ENCODE measurements at places on chromosomes 4 and X.

DNA sequence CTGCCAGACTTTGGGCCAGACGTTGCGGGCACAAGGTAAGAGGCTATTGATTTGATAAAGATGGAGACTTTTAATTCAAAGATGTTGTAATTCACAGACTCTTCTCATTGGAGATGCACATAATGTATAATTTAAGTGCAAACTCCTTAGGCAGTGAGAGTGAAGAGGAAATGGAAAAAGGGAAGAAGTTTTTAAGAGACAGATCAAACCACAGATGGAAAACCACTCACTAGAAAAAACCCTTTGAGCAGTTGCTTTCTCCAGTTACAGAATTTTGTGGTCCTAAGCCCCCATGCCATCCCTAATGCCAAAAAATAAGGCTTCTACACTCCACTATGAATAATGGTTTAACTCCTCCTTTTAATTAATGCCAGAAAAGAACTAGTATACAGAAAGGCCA, 977.1 kb upstream of the PRKX start:
- DNase-seq: no peak

DNA sequence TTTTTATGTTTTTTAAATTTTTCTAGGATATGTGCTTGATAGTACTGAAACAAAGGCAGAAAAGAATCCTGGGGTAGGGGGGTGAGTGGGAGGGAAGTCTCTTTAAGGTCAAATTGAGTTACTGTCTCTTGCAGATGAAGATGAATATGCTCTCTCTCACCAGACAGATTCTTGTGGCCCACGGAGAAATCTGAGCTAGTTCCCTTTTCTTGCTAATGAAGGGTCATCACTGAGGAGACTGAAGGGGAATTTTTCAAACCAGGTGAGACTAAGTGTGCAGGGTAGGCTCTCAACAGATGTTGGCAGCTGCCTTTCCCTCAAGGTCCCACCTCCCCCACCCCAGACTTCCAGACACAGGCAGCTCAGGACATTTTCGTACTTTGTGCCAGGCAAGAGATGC, 21.5 kb downstream of the FAM9C start:
- DNase-seq: no peak

DNA sequence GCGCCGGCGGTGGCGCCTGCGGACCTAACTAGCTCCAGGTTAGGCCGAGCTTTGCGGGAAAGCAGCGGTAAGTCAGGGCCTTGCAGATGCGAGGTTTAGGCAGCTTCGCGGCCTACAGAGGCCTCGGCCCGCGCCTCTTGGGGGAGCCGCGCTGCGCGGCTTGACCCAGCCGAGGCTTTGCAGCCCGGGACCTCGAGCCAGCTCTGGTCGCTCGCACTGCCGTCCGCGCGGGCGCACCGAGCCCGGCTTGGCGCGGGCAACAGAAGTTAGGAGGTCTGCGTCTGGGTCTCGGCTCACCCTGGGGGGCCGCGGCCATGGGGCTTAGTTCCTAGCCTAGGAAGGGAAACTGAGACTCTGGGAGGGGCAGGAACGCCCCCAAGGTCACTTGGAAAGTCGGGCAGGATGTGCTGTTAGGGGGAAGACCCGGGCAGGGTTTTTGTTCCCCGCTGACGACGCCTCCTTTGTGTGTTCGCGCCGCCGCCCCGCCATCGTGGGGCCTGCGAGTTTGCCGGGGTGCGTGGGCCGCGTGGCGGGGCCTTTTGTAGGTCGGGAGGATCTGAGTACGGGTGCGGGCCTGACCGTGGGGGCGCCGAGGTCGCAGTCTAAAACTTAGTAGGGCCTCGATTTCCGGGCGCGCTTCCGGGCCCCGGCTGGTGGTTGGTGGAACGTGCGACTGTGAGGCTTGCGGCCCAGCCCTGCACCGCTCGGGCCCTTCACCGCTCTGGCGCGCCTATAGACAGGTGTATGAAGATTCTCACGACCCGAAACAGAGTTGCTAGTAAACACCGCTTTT, 482 bp downstream of the RNF4 start:
- DNase-seq: no peak

DNA sequence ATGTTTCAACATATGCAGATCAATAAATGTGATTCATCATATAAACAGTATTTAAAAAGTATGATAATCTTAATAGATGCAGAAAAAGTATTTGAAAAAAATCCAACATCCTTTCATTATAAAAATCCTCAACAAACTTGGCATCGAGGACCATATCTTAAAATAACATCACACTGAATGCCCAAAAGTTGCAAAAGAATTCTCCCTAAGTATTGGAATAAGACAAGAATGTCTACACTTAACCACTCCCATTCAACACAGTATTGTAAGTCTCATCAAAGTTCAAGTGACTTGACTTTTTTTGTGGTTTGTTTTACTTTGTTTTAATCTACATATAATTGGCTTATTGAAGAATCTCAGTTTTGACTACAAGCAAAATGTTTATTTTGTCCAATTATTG, 779.0 kb upstream of the SLIT2 start:
- DNase-seq: no peak

GRCh38 chr4:143700046-143700415, 444 bp downstream of the FREM3 start:
- no peak for DNase-seq

DNA sequence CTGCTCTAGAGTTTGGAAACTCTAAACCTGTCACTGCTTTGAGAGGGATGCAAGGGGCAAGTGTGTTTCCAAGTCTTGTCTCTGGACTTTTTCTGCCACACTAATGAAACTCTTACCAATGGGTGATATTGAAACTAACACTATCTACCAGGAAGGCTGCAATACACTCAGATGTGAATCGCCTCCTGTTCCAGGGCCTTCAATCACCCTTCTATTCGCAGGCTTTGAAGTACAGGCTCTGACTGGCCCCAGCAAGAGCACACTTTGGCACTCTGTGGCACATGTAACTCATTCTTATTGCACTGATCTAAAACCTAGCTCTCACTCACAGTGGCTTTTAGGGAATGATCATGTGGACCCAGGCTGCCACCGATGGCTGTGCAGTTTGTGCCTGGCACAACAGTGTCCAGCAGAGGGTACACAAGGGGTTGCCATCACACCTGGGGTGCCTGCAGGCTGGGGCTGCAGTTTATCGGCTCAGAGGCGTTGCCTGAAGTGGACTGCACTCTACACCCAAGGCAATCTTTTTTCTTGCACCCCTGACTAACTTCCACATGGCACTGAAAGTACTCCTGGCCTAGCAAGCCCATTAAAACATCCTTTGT, 210.8 kb downstream of the MGST2 start:
- no peak for DNase-seq

- DNase-seq: no peak
Observed at GRCh38 chr4:164956766-164957643, 20.5 kb downstream of the TRIM61 start.

- DNase-seq: no peak
Observed at GRCh38 chr4:143289370-143289769, 47.3 kb upstream of the GAB1 start.

GRCh38 chr4:151331276-151332042, 6.1 kb upstream of the SH3D19 start:
- DNase-seq: no peak

DNA sequence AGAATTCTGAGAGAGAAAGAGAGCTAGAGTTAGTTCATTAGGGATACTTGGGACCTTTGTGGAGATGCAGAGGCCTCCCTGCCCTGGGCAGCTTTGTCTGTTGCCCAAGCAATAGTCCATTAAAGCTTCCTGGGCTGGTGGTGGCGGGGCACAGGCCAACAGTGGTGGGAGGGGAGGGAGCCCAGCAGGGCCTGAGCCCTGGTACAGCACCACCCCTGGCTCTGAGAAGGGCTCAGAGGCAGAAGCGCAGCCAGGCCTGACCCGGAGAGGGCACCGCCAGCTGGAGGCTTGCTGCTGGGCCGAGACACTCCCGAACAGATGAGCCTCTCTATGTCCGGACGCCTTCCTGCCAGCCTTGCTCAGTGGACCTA, 65.3 kb downstream of the EFNB1 start:
- no peak for DNase-seq

DNA sequence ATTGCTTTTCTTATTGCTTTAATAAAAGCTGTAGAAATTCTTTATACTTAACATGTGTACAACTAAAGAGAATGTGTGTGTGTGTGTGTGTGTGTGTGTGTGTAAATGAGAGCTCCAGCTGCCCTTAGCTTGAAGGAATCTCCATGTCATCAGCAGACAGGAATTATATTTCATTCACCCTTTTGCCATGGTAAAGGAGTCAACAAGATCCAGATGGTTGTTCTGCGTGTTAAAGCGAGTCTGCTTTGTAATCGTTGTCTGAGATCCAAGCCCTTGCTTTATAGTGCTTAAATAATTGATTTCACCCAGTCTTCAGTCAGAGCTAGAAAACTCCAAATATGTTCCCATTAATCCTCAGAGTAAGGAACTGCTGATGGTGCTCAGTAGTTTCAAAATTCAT, 285.5 kb downstream of the PDGFC start:
- peak; percentile 98 for DNase-seq

DNA sequence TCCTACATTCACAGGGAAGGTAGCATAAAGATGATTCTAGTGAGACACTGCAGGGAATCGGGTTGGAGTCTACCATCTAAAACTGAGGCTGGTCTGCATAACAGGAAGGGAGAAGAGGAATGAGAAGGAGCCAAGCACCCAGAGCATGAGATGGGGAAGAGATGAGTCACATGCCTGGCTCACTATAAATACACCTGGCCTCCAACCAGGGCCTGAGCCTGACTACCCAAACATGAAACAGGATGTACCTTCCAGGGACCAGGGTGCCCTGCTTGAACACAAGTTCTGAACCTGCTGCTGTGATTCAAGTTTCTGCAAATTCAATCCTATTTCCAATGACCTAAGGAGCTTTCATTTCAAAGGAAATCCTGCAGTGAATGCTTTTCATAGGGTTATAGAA, 24.9 kb downstream of the CD99L2 start:
- no peak for DNase-seq

DNA sequence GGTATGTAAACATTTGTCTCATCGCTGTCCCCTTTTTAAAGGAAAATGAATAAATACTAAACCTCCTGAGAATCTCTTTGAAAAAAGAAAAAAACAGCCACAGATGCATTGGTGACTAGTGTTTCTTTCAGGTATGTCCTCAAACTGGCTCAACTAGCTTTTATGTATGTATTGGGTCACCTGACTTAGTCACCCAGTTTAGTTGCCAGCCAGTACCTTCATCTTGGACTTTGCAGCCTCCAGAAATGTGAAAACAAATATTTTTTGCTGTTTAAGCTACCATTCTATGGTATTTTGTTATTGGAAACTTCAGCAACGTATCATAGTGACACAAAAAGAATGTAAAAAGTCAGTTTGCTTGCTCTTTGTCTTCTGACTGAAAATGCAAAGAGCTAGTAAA, 1263.5 kb downstream of the FAM133A start:
- no peak for DNase-seq
